NCI-H460 (cell line): ENCODE measurements at places on chromosomes 3 and 15.

DNA sequence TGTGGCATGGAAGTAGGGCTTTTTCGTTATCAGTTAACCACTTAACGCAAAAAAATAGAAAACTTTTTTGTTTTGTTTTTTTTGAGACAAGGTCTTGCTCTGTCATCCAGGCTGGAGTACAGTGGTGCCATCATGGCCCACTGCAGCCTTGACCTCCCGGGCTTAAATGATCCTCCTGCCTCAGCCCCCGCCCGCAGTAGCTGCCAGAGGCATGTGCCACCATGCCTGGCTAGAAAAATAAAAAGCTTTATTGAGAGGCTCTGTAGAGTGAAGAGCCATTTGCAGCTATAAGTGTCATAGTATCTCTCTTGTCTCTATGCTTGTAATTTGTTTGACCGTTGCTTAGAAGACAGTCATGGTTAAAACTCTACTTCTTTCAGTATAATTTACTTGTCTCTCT is 13.5 kb downstream of the PPP4R2 start:
- DNase-seq, result no peak

DNA sequence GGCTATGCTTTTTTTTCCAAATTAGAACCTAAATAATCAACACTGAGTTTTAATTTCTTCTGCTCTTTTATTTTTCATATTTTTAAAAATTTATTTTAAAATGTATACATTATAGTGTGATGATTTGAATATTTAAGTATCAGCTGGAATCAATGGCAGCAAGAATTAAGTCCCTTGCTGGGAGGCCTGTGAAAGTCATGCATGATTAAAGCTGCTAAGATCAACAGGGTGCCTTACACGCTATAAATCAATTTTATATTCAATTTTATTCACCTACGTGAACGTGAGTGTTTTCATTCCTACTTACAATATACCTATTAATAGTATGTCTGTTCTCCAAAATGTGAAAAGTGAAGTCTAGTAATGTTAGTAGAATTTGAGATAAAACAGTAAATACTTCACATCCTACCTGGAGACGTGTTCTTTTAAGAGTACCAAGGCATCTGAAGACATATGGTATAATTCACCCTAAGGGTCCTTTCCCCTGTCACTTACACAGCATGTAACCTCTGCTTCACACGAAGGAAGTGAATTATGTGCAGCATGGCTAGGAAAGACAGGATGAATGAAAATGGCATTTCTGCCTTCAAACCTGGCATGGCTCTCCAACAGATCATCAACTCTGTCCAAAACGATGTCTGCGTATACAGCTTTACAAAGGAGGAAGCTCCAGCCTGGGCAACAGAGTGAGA is 640.4 kb upstream of the ROBO1 start:
- no peak for DNase-seq

DNA sequence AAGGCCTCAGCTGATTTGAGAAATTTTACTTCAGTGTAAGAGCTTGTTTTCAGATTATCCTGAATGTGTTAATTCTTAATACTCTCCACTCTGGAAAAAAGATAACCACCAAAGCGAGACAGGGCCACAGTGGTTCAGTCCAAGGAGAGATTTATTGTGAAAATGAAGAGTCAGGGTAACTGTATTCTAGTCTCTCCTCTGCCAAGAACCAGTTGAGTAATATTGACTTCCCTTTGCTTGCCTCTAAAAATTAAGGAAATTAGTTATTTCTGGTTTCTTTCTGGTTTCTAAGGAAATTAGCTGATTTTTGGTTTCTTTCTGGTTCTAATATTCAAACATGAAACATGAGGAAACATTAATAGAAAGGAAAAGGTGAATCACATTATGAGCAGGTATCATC is 34.9 kb downstream of the PPP1R2 start:
- DNase-seq, result no peak

GRCh38 chr15:84656972-84657371 is 1.0 kb downstream of the NMB start:
- DNase-seq, result no peak

- DNase-seq, result no peak
Observed at GRCh38 chr15:85404176-85404917, 23.9 kb downstream of the AKAP13 start.

- DNase-seq, result no peak
Observed at GRCh38 chr3:77146004-77146403, 106.1 kb downstream of the ROBO2 start.

- DNase-seq, result no peak
Observed at GRCh38 chr3:32886911-32887310, 64.5 kb upstream of the CCR4 start.

DNA sequence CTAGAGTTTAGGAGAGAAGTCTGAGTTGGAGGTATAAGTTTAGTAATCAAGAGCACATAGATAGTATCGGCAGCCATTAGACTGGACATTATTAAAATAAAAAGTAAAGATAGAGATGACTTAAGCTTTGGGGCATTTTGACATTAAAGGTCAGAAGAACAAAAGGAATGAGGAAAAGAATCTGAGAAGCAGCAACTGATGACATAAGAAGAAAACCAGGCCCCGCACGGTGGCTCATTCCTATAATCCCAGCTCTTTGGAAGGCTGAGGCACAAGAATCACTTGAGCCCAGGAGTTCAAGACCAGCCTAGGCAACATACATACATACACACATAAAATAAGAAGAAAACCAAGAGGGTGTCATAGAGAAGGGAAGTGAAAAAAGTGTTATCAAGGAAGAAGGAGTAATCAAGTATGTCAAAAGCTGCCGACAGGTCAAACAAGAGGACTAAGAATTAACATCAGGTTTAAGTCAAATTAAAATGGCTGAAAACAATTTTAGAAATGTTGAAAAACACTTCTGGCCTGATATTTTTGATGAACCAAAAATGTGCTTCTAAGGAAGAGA is 38.9 kb downstream of the ACAP2 start:
- DNase-seq, result no peak
